ENCODE measurements at places on chromosomes 16 and 17. TPM values are rescaled to one million over a fixed set of nuclear protein-coding genes. Genes with fewer than 3 reads are reported as not detected.

GRCh38 chr17:50050431-50051032, 5.4 kb upstream of the ITGA3 start:
- no peaks in the 10 kb centered on the region for H3K36me3 ChIP-seq
- peaks cover 21% of the 10 kb centered on the region for H3K4me1 ChIP-seq
- H3K27ac ChIP-seq = no peak overlapping the region

DNA sequence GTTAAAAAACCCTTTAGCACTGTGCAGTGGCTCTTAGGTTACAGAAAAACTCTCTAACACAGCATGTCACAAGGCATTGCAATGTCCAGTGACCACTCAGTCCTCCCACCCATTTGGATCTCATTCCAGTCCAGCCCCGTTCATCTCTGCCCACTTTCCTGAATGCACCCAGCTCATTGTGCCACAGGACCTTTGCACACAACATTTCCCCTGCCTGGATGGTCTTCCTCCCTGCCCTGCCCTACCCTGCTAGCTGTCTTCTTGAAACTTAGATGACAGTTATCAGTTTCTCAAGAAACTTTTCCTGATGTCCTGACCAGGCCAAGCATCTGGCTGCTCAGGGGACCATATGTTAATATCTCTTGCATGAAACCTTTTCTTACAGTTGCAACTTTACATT, 67.2 kb downstream of the WWP2 start:
- DNase-seq = no peak
- H3K4me3 ChIP-seq = no peak overlapping the region
- H3K36me3 ChIP-seq = no peaks in the 10 kb centered on the region
- peaks cover 21% of the 10 kb centered on the region for H3K4me1 ChIP-seq
- H3K27ac ChIP-seq = peak overlapping the region; percentile 25

DNA sequence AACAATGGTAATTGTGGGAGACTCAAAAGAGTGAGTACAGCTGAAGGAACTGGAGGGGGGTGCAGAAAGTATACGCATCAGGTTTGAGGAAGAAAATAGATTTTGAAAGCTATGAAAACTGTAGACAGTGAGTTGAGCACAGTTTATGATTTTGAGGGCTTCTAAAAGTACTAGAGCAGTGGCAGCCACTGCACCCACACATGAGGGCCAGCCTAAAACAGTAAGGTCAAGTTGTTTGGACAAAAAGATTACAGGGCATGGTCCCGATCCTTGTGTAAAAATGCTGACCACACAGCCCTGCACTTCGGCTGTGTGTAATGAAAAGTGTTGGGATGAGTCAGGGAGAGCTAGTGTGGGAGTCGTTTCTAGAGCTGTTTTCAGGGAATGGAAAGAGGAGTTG, 2282.1 kb downstream of the TP53TG3F start:
- no peak overlapping the region for H3K27ac ChIP-seq
- H3K36me3 ChIP-seq = peaks cover 1% of the 10 kb centered on the region
- no peaks in the 10 kb centered on the region for H3K4me1 ChIP-seq
- DNase-seq = no peak
- no peak overlapping the region for H3K4me3 ChIP-seq
- no peaks in the 10 kb centered on the region for H3K27me3 ChIP-seq

DNA sequence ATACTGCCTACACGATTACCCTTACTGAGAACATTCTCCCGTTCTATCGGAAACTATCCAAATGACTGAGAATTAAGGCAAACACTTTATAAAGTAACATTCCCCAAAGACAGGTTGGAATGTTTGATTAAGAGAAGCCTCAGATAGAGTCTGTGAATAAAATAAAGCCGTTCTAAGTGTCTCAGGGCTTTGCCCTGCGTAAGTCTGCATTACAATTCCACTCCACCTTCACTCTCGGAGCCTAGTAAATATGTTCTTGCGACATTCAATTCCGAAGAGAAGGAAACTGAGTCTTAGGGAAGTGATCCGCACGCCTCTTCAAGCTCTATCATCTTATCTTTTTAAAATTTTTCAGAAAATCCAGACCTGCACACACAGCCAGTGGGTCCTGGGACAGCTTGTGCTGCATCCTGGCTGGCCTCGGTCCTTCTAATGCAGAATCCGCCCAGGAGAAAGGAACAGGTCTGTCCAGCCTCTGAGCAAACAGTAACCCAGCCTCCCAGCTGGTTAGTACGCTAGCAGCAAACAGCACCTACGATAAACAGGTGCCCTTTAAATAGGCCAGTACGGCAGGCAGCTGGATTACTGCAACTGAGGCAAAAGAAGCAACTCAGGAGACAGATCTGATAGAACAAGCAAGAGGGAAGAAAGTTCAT, 254.1 kb upstream of the IRX3 start:
- peaks cover 31% of the 10 kb centered on the region for H3K4me1 ChIP-seq
- H3K27ac ChIP-seq = peak overlapping the region; percentile 72
- no peaks in the 10 kb centered on the region for H3K36me3 ChIP-seq
- DNase-seq = peak; percentile 13

- H3K4me3 ChIP-seq = no peak overlapping the region
- DNase-seq = no peak
- H3K27me3 ChIP-seq = no peaks in the 10 kb centered on the region
- H3K36me3 ChIP-seq = no peaks in the 10 kb centered on the region
- peaks cover 15% of the 10 kb centered on the region for H3K4me1 ChIP-seq
These were observed 20.4 kb upstream of the TFAP4 start for GRCh38 chr16:4293181-4293716.

DNA sequence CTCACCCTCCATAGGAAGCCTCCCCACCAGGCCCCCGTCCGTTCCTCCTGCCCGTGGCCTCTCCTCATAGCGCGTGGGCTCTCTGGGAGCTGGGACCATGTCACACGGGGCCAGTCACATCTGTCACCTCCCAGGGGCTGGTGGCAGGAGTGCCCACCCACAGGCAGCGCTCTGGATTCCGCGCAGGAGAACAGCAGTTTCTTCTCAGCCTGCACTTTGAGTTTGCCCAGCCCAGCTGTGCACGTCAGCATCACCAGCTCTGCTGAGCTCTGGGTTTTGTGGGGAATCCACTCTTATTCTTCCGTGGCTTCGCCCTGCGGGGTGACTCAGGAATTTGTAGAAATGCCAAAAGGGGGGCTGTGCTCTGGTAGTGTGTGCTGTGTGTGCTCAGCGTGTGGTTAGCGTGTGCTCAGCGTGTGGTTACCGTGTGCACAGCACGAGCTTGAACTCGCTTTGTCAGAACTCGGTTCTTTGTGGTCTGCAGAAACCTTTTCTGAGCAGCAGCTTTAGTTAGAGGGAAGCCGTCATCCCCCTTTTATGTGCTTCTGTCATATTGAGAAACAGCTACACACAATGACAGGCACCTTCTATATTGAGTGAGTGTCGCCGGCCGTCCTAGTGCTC, 3.2 kb downstream of the ACSF3 start:
- DNase-seq = no peak
- peaks cover 20% of the 10 kb centered on the region for H3K27me3 ChIP-seq
- peak overlapping the region; percentile 21 for H3K4me3 ChIP-seq
- H3K36me3 ChIP-seq = peaks cover 2% of the 10 kb centered on the region
- H3K4me1 ChIP-seq = peaks cover 30% of the 10 kb centered on the region

The KRT33B gene
- not detected for total RNA-seq

The TMEM238L gene
- not detected for total RNA-seq

The DNAAF8 gene
- 1.1 TPM for total RNA-seq

The SHCBP1 gene
- 8.3 TPM for total RNA-seq

All from progenitor cell of endocrine pancreas (in vitro differentiated cells).